IMR-90 (cell line): ENCODE measurements at places on chromosomes 1 and 21. TPM values are rescaled to one million over a fixed set of nuclear protein-coding genes. Genes with fewer than 3 reads are reported as not detected.
A peak's percentile ranks its signal among the peaks of the same experiment; 100 is the strongest.

- DNase-seq, result peak; percentile 89
- no peak overlapping the region for H3K4me3 ChIP-seq
- peaks cover 27% of the 10 kb centered on the region for H3K36me3 ChIP-seq
- H3K27me3 ChIP-seq, result no peaks in the 10 kb centered on the region
- H3K27ac ChIP-seq, result peak overlapping the region; percentile 40; the same call in 1 of the 2 replicates
Measured at GRCh38 chr1:39845569-39846566, 37.4 kb downstream of the TRIT1 start.

Gene LY9
- not detected in 2 replicates for total RNA-seq

DNA sequence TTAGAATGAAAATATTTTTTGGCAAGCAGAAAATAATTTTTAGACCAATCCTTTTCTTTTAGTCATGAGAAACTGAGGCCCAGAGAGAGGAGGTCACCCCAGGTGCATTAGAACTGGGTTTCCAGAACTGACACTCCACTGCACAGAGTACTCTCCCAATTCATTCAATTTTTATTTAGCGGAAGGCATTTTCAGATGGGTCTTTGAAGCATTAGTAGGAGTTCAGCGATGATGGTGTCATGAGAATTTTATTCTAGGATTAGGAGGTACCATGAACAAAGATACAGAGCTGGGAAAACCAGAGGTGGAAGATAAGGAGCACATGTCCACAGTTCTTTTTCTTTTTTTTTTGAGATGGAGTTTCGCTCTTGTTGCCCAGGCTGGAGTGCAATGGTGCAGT, 2.3 kb downstream of the PCSK9 start:
- DNase-seq, result no peak
- peaks cover 81% of the 10 kb centered on the region for H3K27me3 ChIP-seq
- no peak overlapping the region for H3K27ac ChIP-seq
- no peak overlapping the region for H3K4me3 ChIP-seq
- peaks cover 2% of the 10 kb centered on the region; the same call in 1 of the 2 replicates for H3K4me1 ChIP-seq

- H3K27ac ChIP-seq, result peak overlapping the region; percentile 42
- H3K4me3 ChIP-seq, result no peak overlapping the region
- H3K4me1 ChIP-seq, result peaks cover 45% of the 10 kb centered on the region
- no peaks in the 10 kb centered on the region; the same call in 1 of the 2 replicates for H3K36me3 ChIP-seq
- peak; percentile 82 for DNase-seq
Measured at GRCh38 chr1:201603613-201604232, 64.8 kb downstream of the NAV1 start.

Gene ADAMTSL4
- 0.54 and 0.56 TPM in 2 replicates for total RNA-seq

Gene CELA3A
- total RNA-seq, result not detected in 2 replicates

- DNase-seq, result no peak
- H3K27ac ChIP-seq, result no peak overlapping the region
- no peaks in the 10 kb centered on the region for H3K36me3 ChIP-seq
- H3K27me3 ChIP-seq, result no peaks in the 10 kb centered on the region
- H3K4me1 ChIP-seq, result no peaks in the 10 kb centered on the region
- H3K4me3 ChIP-seq, result no peak overlapping the region
Measured at GRCh38 chr1:34155860-34156259, 9.2 kb downstream of the CSMD2 start.

- peaks cover 14% of the 10 kb centered on the region for H3K4me1 ChIP-seq
- no peak for DNase-seq
- no peak overlapping the region for H3K4me3 ChIP-seq
- peak overlapping the region; percentile 17; the same call in 1 of the 2 replicates for H3K27ac ChIP-seq
Measured at GRCh38 chr1:109181807-109182163, 31.9 kb upstream of the SARS1 start.

- H3K27ac ChIP-seq, result no peak overlapping the region
- DNase-seq, result peak; percentile 11
- no peaks in the 10 kb centered on the region for H3K4me1 ChIP-seq
- no peak overlapping the region for H3K4me3 ChIP-seq
- H3K27me3 ChIP-seq, result no peaks in the 10 kb centered on the region
Measured at GRCh38 chr1:72241397-72241796, 40.9 kb downstream of the NEGR1 start.

GRCh38 chr21:36762642-36763041, 63.7 kb downstream of the SIM2 start:
- H3K4me1 ChIP-seq, result no peaks in the 10 kb centered on the region
- DNase-seq, result no peak
- peaks cover 2% of the 10 kb centered on the region; the same call in 1 of the 2 replicates for H3K36me3 ChIP-seq
- no peak overlapping the region for H3K4me3 ChIP-seq
- no peak overlapping the region for H3K27ac ChIP-seq
- no peaks in the 10 kb centered on the region for H3K27me3 ChIP-seq

Gene TAS1R1
- total RNA-seq, result not detected in 2 replicates

GRCh38 chr1:51425955-51426354, 93.1 kb downstream of the EPS15 start:
- no peak overlapping the region for H3K27ac ChIP-seq
- DNase-seq, result no peak
- H3K27me3 ChIP-seq, result no peaks in the 10 kb centered on the region
- peaks cover 10% of the 10 kb centered on the region for H3K4me1 ChIP-seq
- peaks cover 4% of the 10 kb centered on the region; the same call in 1 of the 2 replicates for H3K36me3 ChIP-seq

GRCh38 chr1:171310661-171311087, 3.3 kb upstream of the FMO4 start:
- H3K36me3 ChIP-seq, result no peaks in the 10 kb centered on the region
- no peak overlapping the region for H3K27ac ChIP-seq
- no peak for DNase-seq

GRCh38 chr1:41519667-41520066, 35.2 kb upstream of the EDN2 start:
- H3K27ac ChIP-seq, result no peak overlapping the region
- H3K27me3 ChIP-seq, result no peaks in the 10 kb centered on the region
- H3K4me1 ChIP-seq, result peaks cover 3% of the 10 kb centered on the region; the same call in 1 of the 2 replicates
- DNase-seq, result no peak
- H3K4me3 ChIP-seq, result no peak overlapping the region
- no peaks in the 10 kb centered on the region for H3K36me3 ChIP-seq
